ENCODE measurements at places on chromosomes 12 and 14.

DNA sequence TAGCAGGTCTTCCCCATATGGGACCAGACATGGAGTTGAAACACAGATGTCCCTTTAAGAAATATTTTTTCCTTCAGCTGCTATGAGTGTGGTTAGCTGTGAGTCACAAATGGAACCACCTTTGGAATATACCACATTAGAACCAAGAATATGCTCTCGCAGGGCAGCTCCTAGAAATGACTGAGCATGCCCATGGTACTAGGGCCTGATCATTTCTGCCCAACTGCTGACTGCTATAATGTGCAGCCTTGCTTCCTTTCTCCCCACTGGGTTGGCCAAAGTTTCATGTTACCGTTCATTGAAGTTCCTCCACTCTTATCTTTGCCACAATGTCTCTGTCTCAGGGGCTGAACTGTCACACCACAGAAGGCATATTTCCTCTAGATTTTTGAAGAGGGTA, 1074.6 kb downstream of the FLRT2 start:
- no peak for DNase-seq

DNA sequence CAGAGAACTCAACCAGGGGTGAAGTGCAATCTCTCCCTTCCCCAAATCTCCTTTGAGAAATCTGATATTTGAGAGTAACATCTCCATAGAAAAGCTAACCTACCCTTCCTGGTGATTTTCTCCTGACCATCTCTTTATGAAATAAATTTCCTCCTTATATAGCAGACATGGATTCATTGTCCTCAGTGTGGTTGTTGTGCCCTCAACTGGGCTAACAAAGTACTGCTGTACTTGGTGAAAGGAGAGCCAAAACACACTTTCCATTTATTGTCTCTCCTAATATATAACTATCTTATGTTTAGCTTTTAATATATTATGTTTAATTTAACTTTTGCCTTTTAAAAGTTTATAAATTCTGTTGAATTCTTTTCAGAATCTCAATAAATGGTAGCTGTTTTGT, 65.1 kb upstream of the SLCO1B1 start:
- no peak for DNase-seq

- DNase-seq = no peak
These were observed 594 bp upstream of the CLEC14A start for GRCh38 chr14:38256533-38256840.

DNA sequence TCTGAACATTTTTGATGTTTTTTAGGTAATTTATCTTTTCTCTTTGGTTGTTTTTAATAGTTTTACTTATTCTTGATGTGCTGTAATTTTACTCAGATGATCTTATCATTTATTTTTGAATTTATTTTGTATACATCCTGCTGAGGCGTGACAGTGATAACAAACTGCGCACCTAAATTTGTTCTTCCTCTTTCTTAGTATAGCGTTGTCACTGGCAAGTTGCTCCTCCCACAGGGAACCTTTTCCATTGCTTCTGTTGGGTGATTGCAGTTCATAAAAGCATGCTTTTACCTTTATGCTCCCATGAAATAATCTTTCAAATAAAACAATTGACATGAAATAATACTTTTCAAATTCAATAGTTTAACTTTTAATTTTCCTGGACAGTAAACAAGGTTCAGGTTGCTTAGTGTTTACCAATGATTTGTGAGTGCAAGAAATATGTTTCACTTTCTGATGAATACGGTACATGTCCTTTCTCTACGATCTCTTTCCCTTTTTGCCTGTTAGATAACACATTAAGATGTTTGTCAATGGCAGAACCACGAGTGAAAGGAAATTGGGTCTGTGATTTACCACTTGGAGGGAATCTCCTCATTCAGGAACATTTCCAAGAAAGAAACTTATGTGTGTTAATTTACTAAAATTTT, 223.3 kb downstream of the CCDC91 start:
- DNase-seq = no peak

- DNase-seq = no peak
These were observed 14.8 kb upstream of the PAX9 start for GRCh38 chr14:36646664-36647416.

DNA sequence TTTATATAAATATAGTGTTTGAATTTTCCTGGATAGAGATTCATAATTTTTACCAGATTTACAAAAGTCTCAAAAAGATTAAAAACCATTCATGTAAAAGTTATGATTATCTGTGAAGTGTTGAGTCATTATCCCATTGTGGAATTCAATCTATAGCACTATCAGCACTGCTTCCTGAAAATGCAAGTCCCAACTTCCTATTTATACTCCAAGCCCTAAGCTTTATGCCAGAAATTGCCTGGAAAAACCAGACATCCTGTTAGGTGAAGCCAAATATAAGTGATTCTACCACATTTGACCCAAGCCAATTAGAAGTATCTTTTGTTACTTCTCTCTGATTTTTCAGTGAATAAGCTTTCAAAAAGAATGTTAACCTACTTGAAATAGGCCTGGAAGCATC, 129.1 kb downstream of the GPR135 start:
- DNase-seq = no peak

DNA sequence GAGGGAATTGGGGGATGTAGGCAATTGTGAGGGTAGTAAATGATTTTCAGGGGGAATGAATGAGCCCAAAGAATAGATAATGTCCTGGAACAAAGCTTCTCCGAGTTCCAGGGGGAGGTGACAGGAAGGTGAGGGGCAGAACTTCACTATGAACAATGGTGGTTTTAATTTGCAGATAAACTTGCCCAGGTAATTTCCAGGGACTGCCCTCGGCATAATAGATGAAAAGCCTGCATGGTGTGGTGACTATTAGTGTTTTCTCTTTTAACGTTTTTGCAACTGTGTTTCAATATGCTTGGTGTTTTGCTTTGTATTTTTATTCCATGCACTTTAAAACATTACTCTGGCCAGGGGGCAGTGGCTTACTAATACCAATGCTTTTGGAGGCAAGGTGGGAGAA, 325.2 kb upstream of the RGS6 start:
- no peak for DNase-seq

DNA sequence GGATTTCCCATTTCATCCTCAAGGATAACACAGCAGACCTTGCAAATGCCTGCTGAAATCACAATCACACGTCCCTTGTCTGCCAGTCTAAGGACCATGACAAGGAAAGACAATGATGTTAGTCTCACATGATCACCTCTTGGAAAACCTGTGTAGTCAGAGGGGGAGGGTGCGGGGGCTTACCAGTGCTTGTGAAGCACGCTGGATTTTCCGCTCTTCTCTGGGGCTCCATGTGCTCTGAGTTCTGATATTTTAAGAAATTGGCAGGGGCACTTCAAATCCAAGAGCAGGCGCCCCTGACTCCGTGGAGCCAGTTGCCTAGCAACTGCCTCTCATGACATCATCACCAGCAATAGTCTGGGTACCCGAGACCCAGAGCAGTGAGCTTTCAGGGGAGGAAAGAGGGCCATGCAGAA, 200.9 kb upstream of the C14orf180 start:
- DNase-seq = no peak

GRCh38 chr12:63981343-63981742, 136.8 kb downstream of the SRGAP1 start:
- DNase-seq = no peak

GRCh38 chr14:99322731-99323599, 51.0 kb upstream of the BCL11B start:
- DNase-seq = no peak

DNA sequence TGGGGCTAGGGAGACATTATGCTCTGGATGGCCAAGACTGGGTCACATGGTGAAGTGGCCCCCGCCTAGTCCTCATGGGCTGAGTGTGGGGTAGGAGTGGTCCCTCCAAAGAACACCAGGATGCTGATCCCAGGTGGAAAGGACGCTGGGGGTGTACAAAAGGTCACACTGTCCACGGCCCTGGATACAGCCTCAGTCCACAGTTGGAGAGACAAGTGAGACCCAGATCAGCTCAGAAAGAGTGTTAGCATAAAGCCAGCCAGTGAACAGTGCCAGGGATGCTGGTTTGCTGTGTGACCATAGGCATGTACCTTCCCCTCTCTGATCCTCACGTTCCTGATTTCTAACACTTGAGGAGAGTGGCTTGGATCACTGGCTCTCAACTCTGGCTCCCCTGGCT, 13.4 kb upstream of the OAS2 start:
- no peak for DNase-seq

DNA sequence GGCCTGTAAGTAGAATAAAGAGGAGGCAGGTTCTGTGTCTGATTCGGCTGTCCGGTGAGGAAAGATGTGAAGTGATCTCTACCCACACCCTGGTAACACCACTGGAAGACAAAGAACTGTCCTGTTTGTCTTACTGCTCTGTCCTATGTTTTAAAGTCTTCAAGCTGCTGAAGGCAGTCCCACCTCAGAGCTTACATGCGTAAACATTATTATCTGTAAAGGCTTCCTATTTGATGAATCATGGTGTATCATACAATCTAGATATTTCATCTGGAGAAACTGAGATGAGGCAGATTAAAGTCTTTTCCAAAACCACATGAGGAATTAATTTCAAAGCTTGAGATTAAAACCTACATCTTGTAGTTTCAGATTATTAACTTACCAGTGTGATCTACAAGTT, 427.6 kb downstream of the ZFP36L1 start:
- no peak for DNase-seq

GRCh38 chr14:64095620-64096019, 198.6 kb downstream of the ESR2 start:
- DNase-seq = no peak

DNA sequence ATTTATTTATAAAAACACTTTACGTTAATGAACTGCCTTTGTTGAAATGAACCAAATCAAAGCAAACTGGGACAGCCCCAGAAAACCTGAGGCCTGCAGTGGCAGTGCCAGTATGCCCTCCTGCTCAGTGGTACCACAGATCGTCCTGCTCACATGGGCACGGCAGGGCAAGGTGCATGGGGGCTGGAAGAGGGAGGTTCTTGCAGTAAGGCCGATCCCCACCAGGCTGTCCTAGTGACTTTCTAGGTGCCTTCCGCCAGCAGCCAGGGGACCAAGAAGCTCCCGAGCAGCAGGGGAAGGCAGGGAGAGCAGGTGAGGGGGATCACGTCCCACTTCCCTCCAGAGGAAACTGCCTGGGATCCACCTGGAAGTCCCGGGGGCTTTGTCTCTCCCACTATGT, 63.9 kb downstream of the TESC start:
- no peak for DNase-seq

- no peak for DNase-seq
These were observed 49.3 kb downstream of the CDK17 start for GRCh38 chr12:96350982-96351381.

- DNase-seq = no peak
These were observed 153.9 kb downstream of the PRKCH start for GRCh38 chr14:61475316-61475715.

DNA sequence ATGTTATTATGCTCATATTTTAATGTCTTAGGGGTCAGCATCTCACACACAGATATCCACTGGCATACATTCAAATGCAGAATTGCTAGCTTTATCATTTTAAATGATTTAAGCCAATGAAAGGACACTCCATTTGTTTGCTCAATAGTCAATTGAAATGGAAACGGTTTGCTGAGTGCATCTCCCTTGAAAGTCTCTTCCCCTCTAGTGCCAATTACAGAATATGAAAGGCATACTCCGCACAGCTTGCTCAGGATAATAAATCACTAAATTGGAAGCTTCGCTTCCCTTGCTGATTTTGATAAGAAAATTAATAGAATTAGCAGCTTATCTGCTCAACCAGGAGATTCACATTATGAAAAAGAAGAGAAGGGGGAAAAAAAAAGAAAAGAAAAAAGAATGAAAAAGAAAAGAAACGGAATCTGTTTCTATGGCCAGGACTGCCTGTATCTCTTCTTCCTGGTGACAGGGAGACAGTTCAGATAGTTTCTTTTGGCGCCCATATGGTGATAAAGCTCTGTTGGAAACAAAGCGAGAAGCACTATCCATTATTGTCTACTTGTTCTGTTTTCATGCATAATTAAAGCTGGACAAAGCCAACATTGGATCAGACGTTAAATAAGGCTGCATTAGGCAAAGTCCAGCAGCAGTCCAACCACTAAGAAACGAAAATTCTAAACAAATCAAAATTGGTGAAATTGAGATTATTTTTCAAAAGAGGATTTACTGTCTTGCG, 225.0 kb downstream of the GXYLT1 start:
- DNase-seq = no peak
